Retina (tissue), 1 donor: ENCODE measurements at places on chromosomes 13 and 19.
A peak's percentile ranks its signal among the peaks of the same experiment; 100 is the strongest.

GRCh38 chr19:10431254-10431942 is 11.1 kb downstream of the PDE4A start:
- DNase-seq = no peak

GRCh38 chr19:50258918-50259372 is 55.5 kb downstream of the MYH14 start:
- peak; percentile 62 for DNase-seq

DNA sequence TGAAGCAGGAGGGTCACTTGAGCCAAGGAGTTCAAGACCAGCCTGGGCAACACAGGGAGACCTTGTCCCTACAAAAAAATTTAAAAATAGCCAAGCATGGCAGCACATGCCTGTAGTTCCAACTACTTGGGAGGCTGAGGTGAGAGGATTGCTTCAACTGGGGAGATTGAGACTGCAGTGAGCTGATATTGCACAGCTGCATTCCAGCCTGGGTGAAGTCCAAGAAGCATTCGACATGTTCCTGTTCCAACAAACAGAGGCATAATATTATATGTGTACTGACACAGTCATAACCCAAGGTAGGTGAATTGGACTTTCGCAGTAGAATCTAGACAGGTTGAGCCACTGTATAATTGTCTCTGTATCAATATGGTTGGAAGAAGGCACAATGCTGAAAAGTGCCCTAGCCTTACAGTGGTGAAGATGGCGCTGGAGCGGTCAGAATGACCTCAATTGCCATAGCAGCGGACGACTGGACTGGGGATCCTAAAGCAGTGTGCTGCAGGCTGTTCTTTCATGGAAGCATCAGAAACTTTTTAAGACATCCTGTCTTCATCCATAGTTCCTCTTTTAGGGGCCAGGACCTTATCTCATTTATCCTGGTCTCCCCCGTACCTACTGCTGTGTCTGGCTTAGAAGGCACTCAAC is 112.0 kb upstream of the CLDN10 start:
- no peak for DNase-seq

DNA sequence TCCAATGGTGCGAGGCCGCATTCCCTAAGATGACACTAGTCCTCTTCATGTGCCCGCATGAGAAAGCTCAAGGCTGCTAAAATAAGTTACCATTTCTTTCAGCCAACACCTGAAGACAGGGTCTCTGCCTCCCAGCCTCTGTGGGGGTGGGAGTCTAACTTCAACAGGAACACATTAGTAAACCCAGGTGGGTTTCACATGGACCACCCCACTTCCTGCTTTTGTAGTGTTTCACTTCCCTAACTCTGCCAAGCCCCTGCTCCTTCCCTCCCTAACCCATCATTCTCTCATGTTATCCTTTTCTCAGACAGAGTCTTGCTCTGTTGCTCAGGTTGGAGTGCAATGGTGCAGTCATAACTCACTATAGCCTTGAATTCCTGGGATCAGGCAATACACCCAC is 783.6 kb downstream of the UQCRFS1 start:
- DNase-seq = no peak

DNA sequence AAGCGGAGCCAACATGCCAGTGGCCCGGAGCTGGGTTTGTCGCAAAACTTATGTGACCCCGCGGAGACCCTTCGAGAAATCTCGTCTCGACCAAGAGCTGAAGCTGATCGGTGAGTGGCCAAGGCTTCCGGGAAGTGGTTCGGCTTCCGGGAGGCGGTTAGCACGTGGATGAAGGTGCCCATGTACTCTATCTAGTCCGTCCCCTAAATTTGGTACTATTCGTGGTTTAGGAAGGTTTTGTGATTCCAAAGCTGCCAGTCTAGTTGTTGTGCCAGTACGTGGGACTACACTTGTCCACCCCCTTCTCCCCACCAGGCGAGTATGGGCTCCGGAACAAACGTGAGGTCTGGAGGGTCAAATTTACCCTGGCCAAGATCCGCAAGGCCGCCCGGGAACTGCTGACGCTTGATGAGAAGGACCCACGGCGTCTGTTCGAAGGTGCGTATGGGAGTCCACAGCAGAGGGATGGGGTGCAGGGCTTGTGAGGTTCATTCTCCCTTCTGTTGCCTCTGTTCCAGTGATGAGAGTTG is 579 bp downstream of the RPS9 start:
- DNase-seq = no peak

GRCh38 chr19:46014941-46015686 is 7.7 kb downstream of the PGLYRP1 start:
- peak; percentile 75 for DNase-seq

DNA sequence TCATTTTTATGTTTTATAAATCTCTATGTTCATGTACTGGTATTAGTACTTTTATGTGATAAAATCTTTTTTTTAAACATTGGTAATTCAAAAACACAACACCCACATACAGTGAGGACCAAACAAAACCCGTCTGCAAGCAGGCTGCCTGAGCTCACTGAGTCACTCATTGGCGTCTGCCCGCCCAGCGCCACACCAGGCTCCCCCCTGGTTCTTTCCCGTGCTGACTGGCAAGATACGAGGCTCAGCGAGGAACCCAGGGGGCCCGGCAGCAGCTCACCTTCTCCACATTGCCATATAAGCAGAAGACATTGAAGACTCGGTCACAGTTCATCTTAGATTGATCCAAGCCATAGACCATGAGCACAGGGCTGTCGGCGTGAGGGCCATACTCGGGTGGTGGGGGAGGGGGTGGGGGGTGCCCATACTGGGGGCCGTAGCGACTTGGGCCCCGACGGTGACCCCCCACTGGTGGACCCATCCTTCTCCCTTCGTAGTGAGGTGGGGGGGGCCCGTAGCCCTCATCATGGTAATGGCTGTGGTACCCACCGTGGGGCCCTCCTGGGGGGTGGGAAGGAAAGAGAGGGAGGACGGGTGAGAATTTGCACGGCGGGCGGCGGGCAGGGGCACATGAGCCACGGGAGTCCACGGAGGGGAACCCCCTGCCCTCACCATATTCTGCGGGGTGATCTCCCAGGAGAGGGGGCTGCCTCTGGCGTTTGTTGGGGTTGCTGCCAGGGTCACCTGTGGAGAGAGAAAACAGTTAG is 8.4 kb upstream of the ECH1 start:
- no peak for DNase-seq

- no peak for DNase-seq
Observed at GRCh38 chr19:15259907-15260306, 27.7 kb upstream of the EPHX3 start.

- no peak for DNase-seq
Observed at GRCh38 chr19:11833541-11833940, 15.0 kb upstream of the ZNF439 start.

- DNase-seq = no peak
Observed at GRCh38 chr13:27482983-27483382, 32.6 kb upstream of the MTIF3 start.

- DNase-seq = peak; percentile 96
Observed at GRCh38 chr19:10424011-10424637, 3.8 kb downstream of the PDE4A start.

GRCh38 chr13:80145171-80145690 is 195.7 kb downstream of the SPRY2 start:
- DNase-seq = no peak

- DNase-seq = no peak
Observed at GRCh38 chr13:113809934-113810333, 50.9 kb downstream of the TMEM255B start.

GRCh38 chr13:95035311-95036109 is 265.7 kb downstream of the ABCC4 start:
- peak; percentile 17 for DNase-seq

DNA sequence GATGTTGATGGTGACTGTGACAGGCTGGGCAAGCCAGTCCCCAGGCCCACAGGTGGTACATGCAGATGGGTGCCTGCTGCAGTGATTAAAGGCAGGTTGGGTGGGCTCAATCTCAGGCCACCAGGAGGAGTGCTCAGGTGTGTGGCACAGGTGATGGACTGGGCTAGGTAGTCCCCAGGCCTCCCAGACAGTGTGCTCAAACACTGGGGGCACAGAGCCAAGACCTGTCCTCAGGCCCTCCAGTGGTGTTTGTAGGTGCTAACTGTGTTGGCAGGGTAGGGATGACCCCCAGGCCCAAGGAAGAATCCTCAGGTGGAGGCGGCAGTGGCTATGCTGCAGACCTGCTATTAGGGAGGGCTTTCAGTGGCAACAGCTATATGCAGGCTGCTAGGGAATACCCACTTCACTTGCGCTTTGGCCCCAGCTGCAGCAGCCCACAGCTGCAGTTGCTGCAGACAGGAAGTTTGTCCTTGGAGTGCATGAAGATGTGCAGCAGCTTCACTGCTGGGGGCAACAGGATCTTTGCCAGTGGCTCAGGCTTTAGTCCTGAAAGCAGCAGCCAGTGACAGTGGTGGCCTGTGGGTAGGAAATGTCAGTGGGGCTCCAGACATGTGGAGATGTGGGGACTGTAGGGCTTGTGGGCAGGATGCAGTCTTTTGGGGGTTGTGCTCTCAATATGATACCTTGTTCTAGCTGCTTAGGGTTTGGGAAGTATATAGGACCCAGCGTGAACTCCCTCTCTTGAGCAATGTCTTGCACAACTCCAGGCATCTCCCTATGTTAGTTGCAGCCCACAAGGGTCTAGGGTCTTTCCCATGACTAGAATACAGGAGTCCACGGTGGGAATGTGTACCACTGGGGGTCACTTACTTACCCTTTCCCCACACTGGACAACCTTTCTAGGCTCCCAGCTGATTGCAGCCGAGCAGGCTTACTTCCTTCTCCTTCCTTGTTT is 54.1 kb upstream of the MLNR start:
- no peak for DNase-seq

- DNase-seq = no peak
Observed at GRCh38 chr13:30440910-30441703, 18.8 kb downstream of the UBE2L5 start.

GRCh38 chr19:38726284-38726673 is 18.0 kb downstream of the CAPN12 start:
- DNase-seq = no peak

DNA sequence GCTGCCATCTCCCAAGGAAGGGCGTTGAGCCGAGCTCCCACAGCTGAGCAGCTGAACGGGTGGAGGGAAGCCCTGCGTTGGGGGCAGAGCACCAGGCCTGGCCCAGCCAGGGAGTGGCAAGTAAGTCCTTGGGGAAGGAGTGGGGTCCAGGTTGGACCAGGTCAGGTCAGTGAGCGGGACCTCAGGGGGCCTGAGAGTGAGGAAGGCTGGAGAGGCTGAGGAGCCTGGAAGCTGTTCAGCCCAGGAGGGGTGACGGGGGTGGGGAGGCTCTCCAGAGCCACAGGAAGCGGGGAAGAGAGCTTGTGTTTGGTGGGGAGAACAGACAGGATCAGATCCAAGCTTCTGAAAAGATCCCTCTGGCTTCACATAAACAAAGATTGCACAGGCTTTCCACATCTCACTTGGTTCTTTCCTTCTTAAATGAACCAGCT is 55.4 kb upstream of the ATP12A start:
- DNase-seq = no peak

DNA sequence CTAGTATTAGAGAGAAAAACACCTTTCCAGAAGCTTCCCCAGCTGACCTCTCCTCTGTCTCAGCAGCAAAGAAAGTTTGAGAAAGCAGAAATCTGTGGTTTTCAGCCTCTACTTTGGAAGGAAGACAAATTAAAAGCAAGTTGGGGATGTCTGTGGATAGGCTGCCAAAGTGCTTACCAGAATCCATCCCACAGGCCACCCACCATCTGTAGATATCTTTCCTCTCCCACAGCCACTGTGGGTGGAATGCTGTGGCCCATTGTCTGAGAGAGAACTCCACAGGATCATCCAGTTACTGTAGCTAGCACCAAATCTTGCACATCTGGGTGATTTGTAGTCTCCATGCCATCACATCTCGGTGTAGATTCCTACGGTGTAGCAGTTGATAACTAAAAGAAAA is 133.5 kb downstream of the DNAJC15 start:
- no peak for DNase-seq

DNA sequence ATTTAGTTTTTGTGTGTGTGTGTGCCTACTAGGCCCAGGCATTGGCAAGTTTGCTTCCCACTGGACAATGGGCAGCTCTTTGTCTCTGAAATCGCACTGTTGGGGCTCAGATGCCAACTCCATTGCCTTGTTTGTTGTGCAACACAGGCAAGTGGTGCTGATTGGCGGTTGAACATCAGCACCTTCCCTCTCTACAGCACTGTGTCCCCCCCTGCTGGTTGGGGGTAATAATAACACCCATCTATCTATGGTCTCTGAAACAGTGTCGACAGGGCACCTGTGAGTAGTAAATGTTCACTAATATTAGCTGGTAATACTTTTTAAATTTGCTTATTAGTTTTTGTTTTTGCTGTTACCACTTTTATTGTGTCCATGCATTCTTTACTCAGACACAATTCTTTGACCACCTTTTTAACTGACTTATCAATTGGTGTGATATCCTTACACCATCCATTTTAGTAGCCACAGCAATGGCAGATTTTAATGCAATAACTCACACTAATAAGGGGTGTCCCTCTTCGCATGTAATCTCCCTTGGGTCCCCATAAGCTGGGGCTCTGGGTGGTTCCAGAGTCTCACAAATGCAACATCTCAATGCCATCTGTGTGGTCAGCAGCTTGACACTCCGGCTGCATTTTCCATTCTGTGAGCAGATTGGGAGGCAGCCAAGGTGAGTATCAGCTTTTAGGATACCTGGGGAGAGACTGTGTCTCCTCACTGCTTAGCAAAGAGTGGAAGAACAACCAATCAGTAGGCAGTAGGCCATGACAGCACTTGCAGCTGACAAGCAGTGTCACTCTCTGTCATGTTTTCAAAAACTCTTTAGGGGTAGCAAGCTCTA is 47.7 kb upstream of the UQCRFS1 start:
- no peak for DNase-seq

GRCh38 chr19:48271531-48272151 is 1.8 kb downstream of the ZNF114 start:
- peak; percentile 92 for DNase-seq

- DNase-seq = no peak
Observed at GRCh38 chr13:77519808-77520207, 15.7 kb upstream of the SCEL start.

DNA sequence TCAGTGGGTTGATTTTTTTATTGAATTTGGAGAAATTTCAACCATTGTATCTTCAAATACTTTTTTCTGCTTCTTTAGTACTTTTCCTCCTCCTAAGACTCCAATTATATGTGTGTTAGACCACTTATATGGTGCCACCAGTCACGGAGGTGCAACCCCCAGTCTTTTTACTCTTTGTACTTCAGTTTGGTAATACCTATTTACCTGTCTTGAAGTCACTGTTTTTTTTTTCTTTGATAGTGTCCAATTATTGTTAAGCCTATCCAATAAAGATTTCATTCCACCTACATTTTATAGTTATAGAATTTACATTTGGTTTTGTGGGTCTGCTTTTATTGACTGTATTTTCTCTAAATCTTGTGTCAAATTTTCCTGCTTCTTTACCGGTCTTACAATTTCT is 14.9 kb downstream of the ZNF283 start:
- DNase-seq = no peak

DNA sequence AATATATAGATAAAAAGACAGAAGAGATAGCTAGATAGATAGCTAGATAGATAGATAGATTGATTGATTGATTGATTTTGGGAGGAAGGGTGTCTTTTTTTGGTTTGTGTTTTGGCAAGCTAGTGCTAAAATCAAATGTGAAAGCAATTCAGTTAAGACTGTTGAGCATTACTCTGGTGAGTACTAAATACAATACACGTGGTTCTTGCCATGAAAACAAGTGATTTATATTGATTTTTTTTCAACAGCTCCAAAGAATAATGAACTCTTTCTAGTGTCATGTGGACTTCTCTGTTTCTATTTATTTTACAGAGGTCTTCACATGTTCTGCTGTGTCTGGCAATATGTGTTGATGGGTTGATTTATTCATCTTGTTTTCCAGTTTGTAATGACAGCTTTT is 172.0 kb downstream of the POU4F1 start:
- DNase-seq = no peak
